Endothelial cell (in vitro differentiated cells): ENCODE measurements at places on chromosomes 12 and 14.

- H3K36me3 ChIP-seq, result no peaks in the 10 kb centered on the region
- peaks cover 4% of the 10 kb centered on the region for H3K27me3 ChIP-seq
- no peak for DNase-seq
- no peak overlapping the region for H3K4me3 ChIP-seq
Measured at GRCh38 chr12:86148612-86149011, 107.6 kb downstream of the MGAT4C start.

DNA sequence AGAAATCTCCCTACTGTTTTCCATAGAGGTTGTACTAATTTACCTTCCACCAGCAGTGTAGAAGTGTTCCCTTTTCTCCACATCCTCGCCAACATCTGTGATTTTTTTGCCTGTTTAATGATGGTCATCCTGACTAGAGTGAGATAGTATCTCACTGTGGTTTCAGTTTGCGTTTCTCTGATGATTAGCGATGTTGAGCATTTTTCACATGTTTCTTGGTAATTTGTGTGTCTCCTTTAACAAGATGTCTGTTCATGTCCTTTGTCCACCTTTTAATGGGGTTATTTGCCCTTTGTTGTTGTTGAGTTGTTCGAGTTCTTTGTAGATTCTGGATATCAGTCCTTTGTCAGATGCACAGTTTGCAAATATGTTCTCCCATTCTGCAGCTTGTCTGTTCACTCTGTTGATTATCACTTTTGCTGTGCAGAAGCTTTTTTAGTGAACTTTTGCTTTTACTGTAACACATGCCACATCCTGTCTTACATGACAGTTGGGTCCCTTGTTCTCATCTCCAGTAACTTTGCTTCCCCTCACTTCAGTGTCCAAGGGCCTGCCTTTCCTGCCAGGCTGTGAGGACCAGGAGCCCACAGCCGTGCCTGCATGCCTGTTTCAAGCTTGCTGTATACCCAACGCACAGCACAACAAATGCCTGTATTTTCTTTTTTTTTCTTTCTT, 64.9 kb downstream of the SPRING1 start:
- H3K36me3 ChIP-seq, result no peaks in the 10 kb centered on the region
- no peak overlapping the region for H3K4me3 ChIP-seq
- no peak overlapping the region for H3K27ac ChIP-seq
- H3K4me1 ChIP-seq, result peaks cover 12% of the 10 kb centered on the region

- H3K4me1 ChIP-seq, result no peaks in the 10 kb centered on the region
- H3K27ac ChIP-seq, result peak overlapping the region; percentile 15
- no peak for DNase-seq
- H3K4me3 ChIP-seq, result no peak overlapping the region
- no peaks in the 10 kb centered on the region for H3K27me3 ChIP-seq
- H3K36me3 ChIP-seq, result no peaks in the 10 kb centered on the region
Measured at GRCh38 chr12:116547955-116548501, 11.2 kb upstream of the MAP1LC3B2 start.

GRCh38 chr14:31465111-31465510, 7.8 kb upstream of the DTD2 start:
- H3K27me3 ChIP-seq, result no peaks in the 10 kb centered on the region
- H3K27ac ChIP-seq, result no peak overlapping the region
- no peak for DNase-seq
- no peaks in the 10 kb centered on the region for H3K4me1 ChIP-seq
- no peak overlapping the region for H3K4me3 ChIP-seq

- no peaks in the 10 kb centered on the region for H3K4me1 ChIP-seq
- no peak overlapping the region for H3K4me3 ChIP-seq
- H3K27ac ChIP-seq, result no peak overlapping the region
Measured at GRCh38 chr14:101469382-101470247, 91.7 kb upstream of the DIO3 start.

- no peak for DNase-seq
- peaks cover 4% of the 10 kb centered on the region for H3K4me1 ChIP-seq
- H3K27ac ChIP-seq, result no peak overlapping the region
- peaks cover 2% of the 10 kb centered on the region for H3K27me3 ChIP-seq
- H3K36me3 ChIP-seq, result no peaks in the 10 kb centered on the region
Measured at GRCh38 chr12:24954261-24954660, 5.4 kb upstream of the BCAT1 start.

GRCh38 chr12:14915736-14916135, 22.6 kb downstream of the ERP27 start:
- peak overlapping the region; percentile 5 for H3K27ac ChIP-seq
- H3K36me3 ChIP-seq, result no peaks in the 10 kb centered on the region
- H3K4me1 ChIP-seq, result peaks cover 6% of the 10 kb centered on the region
- no peak for DNase-seq
- no peak overlapping the region for H3K4me3 ChIP-seq

- no peaks in the 10 kb centered on the region for H3K4me1 ChIP-seq
- H3K36me3 ChIP-seq, result no peaks in the 10 kb centered on the region
- H3K4me3 ChIP-seq, result no peak overlapping the region
Measured at GRCh38 chr14:22319526-22320361, 269.3 kb downstream of the DAD1 start.

- no peak overlapping the region for H3K27ac ChIP-seq
- no peaks in the 10 kb centered on the region for H3K36me3 ChIP-seq
- H3K4me1 ChIP-seq, result no peaks in the 10 kb centered on the region
- no peak overlapping the region for H3K4me3 ChIP-seq
Measured at GRCh38 chr14:34655959-34656358, 26.0 kb upstream of the SNX6 start.

- H3K4me3 ChIP-seq, result no peak overlapping the region
- peaks cover 11% of the 10 kb centered on the region for H3K4me1 ChIP-seq
- no peak overlapping the region for H3K27ac ChIP-seq
- H3K27me3 ChIP-seq, result peaks cover 6% of the 10 kb centered on the region
Measured at GRCh38 chr12:3747976-3748619, 4.8 kb downstream of the CRACR2A start.

- no peak overlapping the region for H3K27ac ChIP-seq
- peaks cover 3% of the 10 kb centered on the region for H3K27me3 ChIP-seq
- no peaks in the 10 kb centered on the region for H3K4me1 ChIP-seq
- no peak for DNase-seq
- no peaks in the 10 kb centered on the region for H3K36me3 ChIP-seq
- H3K4me3 ChIP-seq, result no peak overlapping the region
Measured at GRCh38 chr14:79986251-79986650, 225.1 kb downstream of the DIO2 start.

GRCh38 chr12:47825173-47825639, 5.5 kb upstream of the HDAC7 start:
- H3K4me1 ChIP-seq, result peaks cover 71% of the 10 kb centered on the region
- no peak overlapping the region for H3K4me3 ChIP-seq
- no peak for DNase-seq
- no peak overlapping the region for H3K27ac ChIP-seq
- no peaks in the 10 kb centered on the region for H3K36me3 ChIP-seq

DNA sequence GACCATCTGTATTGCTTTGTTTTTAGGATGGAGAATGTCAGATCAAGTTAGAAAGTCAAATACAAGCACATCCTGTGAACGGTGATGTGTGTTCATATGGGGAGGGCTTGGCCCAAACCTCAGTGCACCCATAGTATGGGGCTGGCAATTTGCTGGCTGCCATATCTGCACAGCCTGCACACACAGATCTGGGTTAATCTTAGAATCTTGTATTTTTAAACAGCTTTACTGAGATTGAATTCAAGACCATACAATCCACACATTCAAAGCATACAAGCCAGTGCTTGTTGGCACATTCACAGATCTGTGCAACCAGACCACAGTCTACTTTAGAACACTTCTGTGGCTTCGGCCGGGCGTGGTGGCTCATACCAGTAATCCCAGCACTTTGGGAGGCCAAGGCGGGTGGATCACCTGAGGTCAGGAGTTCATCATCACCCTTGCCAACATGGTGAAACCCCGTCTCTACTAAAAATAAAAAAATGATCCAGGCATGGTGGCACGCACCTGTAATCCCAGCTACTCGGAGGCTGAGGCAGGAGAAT, 90.4 kb downstream of the CCDC92 start:
- no peak overlapping the region for H3K4me3 ChIP-seq
- no peaks in the 10 kb centered on the region for H3K4me1 ChIP-seq
- no peak for DNase-seq
- no peak overlapping the region for H3K27ac ChIP-seq

GRCh38 chr12:1816730-1817348, 3.5 kb upstream of the LRTM2 start:
- peaks cover 8% of the 10 kb centered on the region for H3K4me1 ChIP-seq
- H3K36me3 ChIP-seq, result no peaks in the 10 kb centered on the region
- no peak overlapping the region for H3K27ac ChIP-seq
- H3K27me3 ChIP-seq, result peaks cover 19% of the 10 kb centered on the region

GRCh38 chr14:92768795-92769194, 20.4 kb upstream of the LGMN start:
- H3K4me1 ChIP-seq, result no peaks in the 10 kb centered on the region
- H3K27me3 ChIP-seq, result peaks cover 3% of the 10 kb centered on the region
- DNase-seq, result no peak
- H3K36me3 ChIP-seq, result no peaks in the 10 kb centered on the region

DNA sequence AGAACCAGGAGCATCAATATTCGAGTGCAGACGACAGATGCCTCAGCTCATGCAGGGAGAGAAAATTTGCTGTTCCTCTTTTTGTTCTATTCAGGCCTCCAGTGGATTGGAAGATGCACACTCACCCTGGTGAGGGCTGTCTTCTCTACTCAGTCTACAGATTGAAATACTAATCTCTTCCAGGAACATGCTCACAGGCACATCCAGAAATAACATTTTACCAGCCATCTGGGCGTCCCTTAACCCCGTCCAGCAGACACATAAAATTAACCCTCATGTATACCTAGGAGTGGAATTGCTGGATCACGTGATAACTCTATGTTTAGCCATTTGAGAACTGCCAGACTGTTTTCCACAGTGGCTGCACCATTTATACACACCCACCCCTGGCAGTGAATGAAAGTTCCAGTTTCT, 4.5 kb upstream of the OAS2 start:
- H3K36me3 ChIP-seq, result no peaks in the 10 kb centered on the region
- H3K27ac ChIP-seq, result no peak overlapping the region
- no peaks in the 10 kb centered on the region for H3K27me3 ChIP-seq
- no peak overlapping the region for H3K4me3 ChIP-seq
- H3K4me1 ChIP-seq, result peaks cover 16% of the 10 kb centered on the region

DNA sequence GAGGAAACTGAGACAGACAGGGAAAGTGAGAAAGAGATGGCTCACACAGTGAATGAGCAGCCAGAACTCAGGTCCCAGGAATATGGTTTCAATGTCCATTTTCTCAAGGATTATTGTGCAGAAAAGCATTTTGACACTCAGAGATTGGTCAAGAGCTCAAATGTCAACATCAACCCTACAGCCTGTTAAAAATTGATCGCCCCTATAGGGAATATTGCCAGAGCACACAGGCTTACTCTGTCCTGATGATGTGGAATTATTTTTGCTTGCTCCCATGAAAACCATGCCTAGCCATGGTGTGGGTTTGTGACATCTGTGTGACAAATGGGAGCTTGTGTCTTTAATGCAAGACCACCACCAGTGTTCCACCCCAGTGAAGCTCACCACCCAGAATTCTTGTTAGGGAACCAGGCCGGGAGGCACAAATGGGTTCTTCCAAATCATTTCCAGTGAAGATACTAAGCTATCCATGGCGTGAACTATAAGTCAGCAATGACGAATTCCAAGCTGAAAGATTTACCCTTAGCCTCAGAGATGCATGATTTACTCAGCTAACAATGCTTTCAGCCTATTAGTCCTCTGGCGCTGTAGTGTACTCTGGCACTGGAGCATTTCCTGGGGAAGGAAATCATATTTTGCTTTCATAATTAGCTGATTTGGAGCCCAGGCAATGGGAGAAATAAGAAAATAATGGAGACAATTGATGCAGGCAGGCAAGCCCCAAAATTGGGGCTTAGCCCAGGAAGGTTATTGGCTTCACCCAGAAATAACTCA, 1188.2 kb upstream of the TMEM132C start:
- no peaks in the 10 kb centered on the region for H3K36me3 ChIP-seq
- no peak for DNase-seq

DNA sequence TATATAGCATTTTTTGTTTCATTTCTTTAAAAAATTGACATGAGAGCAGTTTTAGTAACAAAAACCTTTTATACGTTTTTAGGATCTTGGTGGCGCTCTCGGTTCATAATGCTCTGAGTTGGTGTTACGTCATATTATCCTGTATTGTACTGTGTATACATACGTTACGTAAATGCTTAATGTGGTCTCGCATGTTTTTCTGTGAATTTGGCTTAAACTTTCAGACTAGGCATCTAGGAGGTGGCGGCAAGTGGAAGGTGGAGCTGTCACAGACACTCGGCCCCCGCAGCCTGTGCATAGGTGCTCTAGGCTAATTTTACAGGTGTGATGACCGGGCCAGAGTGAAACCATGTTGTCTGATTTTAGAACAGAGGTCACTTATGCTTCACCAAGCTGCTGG, 60.0 kb downstream of the PPP2R5C start:
- H3K36me3 ChIP-seq, result peaks cover 22% of the 10 kb centered on the region
- no peak overlapping the region for H3K4me3 ChIP-seq
- peaks cover 2% of the 10 kb centered on the region for H3K27me3 ChIP-seq
- no peak for DNase-seq

DNA sequence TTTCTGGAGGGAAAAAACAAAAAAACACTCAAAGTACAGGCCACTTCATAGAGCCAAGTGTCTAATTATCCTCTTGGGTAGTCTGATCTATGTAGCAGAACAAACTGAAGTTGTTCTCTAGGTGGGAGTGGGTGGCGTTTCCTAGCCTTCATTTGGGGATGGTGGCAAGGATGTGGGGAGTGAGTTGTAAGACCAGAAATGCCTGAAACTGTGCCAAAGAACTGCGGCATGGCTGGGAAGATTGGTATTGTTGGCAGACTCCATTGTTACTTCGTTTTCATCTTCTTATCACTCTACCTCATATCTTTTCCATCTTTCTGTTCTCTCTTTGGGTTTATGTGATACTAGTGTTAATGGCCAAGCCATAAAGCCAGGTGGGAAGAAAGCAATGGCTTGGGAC, 177.3 kb upstream of the DDHD1 start:
- no peaks in the 10 kb centered on the region for H3K27me3 ChIP-seq
- no peak overlapping the region for H3K27ac ChIP-seq
- H3K4me1 ChIP-seq, result peaks cover 8% of the 10 kb centered on the region
- DNase-seq, result no peak
- H3K36me3 ChIP-seq, result no peaks in the 10 kb centered on the region
- no peak overlapping the region for H3K4me3 ChIP-seq

- no peaks in the 10 kb centered on the region for H3K36me3 ChIP-seq
- DNase-seq, result peak; percentile 55
- no peak within 1 kb of the TSS for H3K27ac ChIP-seq
- H3K27me3 ChIP-seq, result peaks cover 3% of the 10 kb centered on the region
Measured at GRCh38 chr12:99984271-99985128, at the start of gene ANKS1B. ANKS1B (minus strand) TSS chr12:99984936; CDS start chr12:99984237, 699 bp downstream.

DNA sequence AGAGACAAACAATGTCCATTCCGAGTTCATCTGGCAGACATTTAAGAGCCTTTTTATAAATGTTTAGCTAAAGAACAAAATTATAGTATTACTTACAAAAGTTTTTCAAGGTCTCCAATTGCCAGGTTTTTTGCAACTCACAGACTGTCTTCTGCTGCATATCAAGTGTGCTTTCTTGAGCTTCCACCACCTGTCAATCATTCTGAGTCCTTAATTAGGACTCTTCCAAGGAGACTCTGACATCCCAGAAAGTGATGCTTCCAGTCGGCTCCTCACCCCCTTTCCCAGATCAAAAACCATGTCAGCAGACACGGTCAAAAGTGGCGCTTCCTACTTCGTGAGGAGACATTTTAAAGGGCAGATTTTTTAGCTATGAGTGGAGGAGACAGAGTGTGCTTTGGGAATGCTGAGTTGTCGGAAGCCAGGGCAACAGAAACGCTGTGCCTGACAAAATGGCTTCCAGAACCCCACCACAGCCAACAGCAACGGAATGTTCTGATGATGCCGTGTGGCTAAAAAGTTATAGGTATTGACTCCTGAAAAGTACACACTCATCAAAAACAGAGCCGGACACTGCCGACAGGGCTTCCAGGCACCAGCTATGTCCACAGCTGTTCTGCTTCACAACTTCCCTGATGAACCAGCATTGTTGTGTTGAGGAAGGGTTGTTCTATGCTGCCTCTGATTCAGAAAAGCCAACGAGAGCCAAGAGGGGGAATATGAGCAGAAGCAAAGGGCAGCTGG, 116.1 kb upstream of the SLC35F4 start:
- H3K4me3 ChIP-seq, result no peak overlapping the region
- no peak overlapping the region for H3K27ac ChIP-seq
- H3K27me3 ChIP-seq, result no peaks in the 10 kb centered on the region
- no peak for DNase-seq
